Activated T-cell treated with anti-CD3 and anti-CD28 coated beads, Interleukin-2, amount 50 U/mL, for 72 hours (primary cell): ENCODE measurements at places on chromosomes 13 and 19. TPM values are rescaled to one million over a fixed set of nuclear protein-coding genes. Genes with fewer than 3 reads are reported as not detected.

DNA sequence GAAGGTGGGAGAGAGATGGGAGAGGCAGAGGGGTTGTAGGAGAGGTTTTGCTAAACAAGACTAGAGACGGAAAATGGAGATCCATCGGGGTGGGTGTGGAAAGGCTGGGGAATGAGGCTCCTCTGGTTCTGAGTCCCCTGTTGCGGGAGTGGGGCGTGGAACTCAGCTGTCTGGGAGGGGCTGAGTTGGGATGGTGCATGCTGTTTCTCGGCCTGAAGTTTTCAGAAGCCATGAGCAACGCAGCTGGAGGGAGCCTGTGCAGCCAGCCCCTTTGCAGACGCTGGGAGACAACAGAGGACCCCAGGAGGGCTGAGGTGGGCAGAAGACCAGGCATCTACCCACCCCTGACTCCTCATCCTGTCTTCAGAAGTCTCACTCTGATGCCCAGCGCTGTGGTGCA lies 7.4 kb upstream of the GIPR start:
- no peak overlapping the region for H3K27ac ChIP-seq
- H3K36me3 ChIP-seq, result no peaks in the 10 kb centered on the region
- peaks cover 11% of the 10 kb centered on the region for H3K4me1 ChIP-seq
- H3K4me3 ChIP-seq, result no peak overlapping the region
- peaks cover 8% of the 10 kb centered on the region for H3K27me3 ChIP-seq

GRCh38 chr19:4568886-4569285 lies 9.4 kb upstream of the SEMA6B start:
- H3K4me1 ChIP-seq, result no peaks in the 10 kb centered on the region
- DNase-seq, result no peak
- H3K27me3 ChIP-seq, result no peaks in the 10 kb centered on the region
- H3K27ac ChIP-seq, result no peak overlapping the region
- no peak overlapping the region for H3K4me3 ChIP-seq

DNA sequence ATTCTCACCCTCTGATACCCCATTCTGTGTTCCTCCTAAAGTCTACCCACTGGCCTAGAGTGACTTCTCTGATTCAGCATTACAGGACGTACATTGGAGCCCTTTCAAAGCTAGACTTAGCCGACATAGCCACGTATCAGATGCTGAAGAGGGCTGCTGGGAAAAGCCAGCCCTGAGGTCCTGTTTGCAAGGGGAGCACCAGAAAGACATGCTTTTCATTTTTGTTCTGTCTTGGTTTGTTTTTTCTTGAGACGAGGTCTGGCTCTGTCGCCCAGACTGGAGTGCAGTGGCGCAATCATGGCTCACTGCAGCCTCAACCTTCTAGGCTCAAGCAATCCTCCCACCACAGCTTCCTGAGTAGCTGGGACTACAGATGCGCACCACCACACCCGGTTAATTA lies 6.3 kb upstream of the ZSWIM4 start:
- no peak for DNase-seq
- H3K36me3 ChIP-seq, result no peaks in the 10 kb centered on the region
- peaks cover 39% of the 10 kb centered on the region for H3K4me1 ChIP-seq
- H3K27ac ChIP-seq, result peak overlapping the region; percentile 48
- peak overlapping the region; percentile 28 for H3K4me3 ChIP-seq

DNA sequence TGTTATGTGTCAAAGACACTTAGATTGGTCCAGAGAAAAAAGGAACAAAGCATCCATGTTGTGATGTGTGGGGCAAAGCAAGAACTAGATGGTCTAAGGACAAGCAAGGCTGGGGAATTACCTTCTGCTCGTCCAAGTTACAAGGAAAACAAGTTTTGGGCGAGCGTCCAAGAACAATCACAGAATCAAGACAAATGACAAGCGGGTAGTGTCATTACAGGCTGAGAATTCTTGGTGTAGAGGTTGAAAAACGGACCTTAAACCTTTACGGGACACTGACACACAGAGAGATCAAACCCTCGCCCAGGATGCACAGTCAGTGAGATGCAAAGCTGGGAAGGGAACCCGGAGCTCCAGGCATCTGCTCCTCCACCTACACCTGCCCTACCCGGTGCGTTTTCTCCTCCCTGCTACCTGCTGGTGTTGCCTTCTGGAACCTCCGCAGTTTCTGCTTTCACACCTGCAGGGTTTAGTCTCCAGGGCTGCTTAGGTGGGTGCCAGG lies 515 bp upstream of the ZNF324B start:
- H3K4me3 ChIP-seq, result peak overlapping the region; percentile 95
- H3K4me1 ChIP-seq, result peaks cover 35% of the 10 kb centered on the region
- peaks cover 19% of the 10 kb centered on the region for H3K27me3 ChIP-seq
- no peak overlapping the region for H3K27ac ChIP-seq
- peaks cover 27% of the 10 kb centered on the region for H3K36me3 ChIP-seq

GRCh38 chr19:38634757-38635482 lies 12.5 kb upstream of the ACTN4 start:
- H3K4me1 ChIP-seq, result peaks cover 28% of the 10 kb centered on the region
- H3K27ac ChIP-seq, result peak overlapping the region; percentile 94
- peaks cover 19% of the 10 kb centered on the region for H3K36me3 ChIP-seq
- H3K4me3 ChIP-seq, result peak overlapping the region; percentile 51
- H3K27me3 ChIP-seq, result no peaks in the 10 kb centered on the region
- peak; percentile 72 for DNase-seq

GRCh38 chr19:9857920-9858746 lies 23.0 kb downstream of the PIN1 start:
- H3K4me3 ChIP-seq, result peak overlapping the region; percentile 78
- peaks cover 75% of the 10 kb centered on the region for H3K4me1 ChIP-seq
- peaks cover 1% of the 10 kb centered on the region for H3K36me3 ChIP-seq
- DNase-seq, result no peak

- H3K27me3 ChIP-seq, result no peaks in the 10 kb centered on the region
- DNase-seq, result no peak
- H3K4me3 ChIP-seq, result no peak overlapping the region
- H3K36me3 ChIP-seq, result no peaks in the 10 kb centered on the region
Observed at GRCh38 chr19:44796701-44797115, 12.2 kb upstream of the BCAM start.

GRCh38 chr19:45296355-45296754 lies 26.3 kb downstream of the CKM start:
- H3K4me3 ChIP-seq, result no peak overlapping the region
- peaks cover 11% of the 10 kb centered on the region for H3K4me1 ChIP-seq
- H3K27me3 ChIP-seq, result no peaks in the 10 kb centered on the region
- H3K36me3 ChIP-seq, result peaks cover 3% of the 10 kb centered on the region
- no peak overlapping the region for H3K27ac ChIP-seq
- no peak for DNase-seq

- H3K36me3 ChIP-seq, result peaks cover 41% of the 10 kb centered on the region
- H3K27ac ChIP-seq, result no peak overlapping the region
- no peaks in the 10 kb centered on the region for H3K27me3 ChIP-seq
- H3K4me3 ChIP-seq, result no peak overlapping the region
- no peaks in the 10 kb centered on the region for H3K4me1 ChIP-seq
Observed at GRCh38 chr13:33846303-33847062, 28.5 kb downstream of the RFC3 start.

- peaks cover 11% of the 10 kb centered on the region for H3K27me3 ChIP-seq
- H3K4me1 ChIP-seq, result peaks cover 2% of the 10 kb centered on the region
- H3K36me3 ChIP-seq, result no peaks in the 10 kb centered on the region
- H3K27ac ChIP-seq, result no peak within 1 kb of the TSS
- peak within 1 kb of the TSS; percentile 51 for H3K4me3 ChIP-seq
Observed at GRCh38 chr19:708154-709143, at the start of gene PALM. Gene PALM (plus strand): TSS chr19:708935. CDS start chr19:709147, 212 bp downstream.

GRCh38 chr13:45073809-45074208 lies 46.5 kb upstream of the GTF2F2 start:
- no peak overlapping the region for H3K27ac ChIP-seq
- H3K4me1 ChIP-seq, result no peaks in the 10 kb centered on the region
- H3K27me3 ChIP-seq, result peaks cover 24% of the 10 kb centered on the region
- DNase-seq, result no peak

GRCh38 chr13:77338961-77339401 lies 12.1 kb upstream of the MYCBP2 start:
- no peak overlapping the region for H3K4me3 ChIP-seq
- peaks cover 2% of the 10 kb centered on the region for H3K36me3 ChIP-seq
- DNase-seq, result no peak
- no peaks in the 10 kb centered on the region for H3K27me3 ChIP-seq

GRCh38 chr13:39656325-39656677 lies 839 bp downstream of the COG6 start:
- peaks cover 4% of the 10 kb centered on the region for H3K36me3 ChIP-seq
- DNase-seq, result no peak
- peak overlapping the region; percentile 100 for H3K4me3 ChIP-seq
- H3K4me1 ChIP-seq, result peaks cover 24% of the 10 kb centered on the region

DNA sequence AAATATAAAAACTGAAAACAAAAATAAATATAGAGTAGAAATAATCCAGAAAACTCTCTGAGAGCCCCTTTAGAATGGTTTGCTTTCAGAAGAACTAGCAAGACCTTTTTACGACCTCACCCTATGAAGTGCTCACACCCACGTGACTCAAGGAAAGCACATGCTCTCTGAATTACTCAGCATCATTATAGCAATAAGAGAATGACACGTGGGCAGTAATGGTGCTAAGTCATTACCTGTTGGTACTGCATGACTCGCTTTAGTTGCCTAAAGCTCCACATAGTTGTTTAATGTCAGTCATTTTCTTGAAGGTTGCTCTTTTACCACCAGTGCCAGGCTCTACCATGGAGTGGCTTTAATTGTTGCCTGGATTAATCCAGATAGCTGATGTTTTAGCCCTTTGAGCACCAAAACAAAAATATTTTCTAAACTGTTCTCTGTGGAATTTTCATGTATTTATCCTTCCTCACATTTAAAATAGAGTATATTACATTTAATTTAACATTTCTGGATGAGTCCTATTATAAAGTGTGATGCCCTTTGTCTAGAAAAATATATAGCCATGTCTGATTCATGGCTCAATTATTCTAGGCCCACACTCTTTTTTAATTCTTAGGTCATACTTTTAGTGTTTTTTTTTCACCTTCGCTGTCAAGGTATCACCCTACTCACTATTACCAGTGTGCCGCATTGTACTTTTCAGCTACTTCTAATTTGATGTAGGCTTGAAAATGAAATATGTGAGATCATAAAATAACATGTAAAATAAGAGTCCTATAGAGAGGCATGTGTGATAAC lies 56.8 kb downstream of the THSD1 start:
- no peaks in the 10 kb centered on the region for H3K4me1 ChIP-seq
- peak; percentile 50 for DNase-seq
- H3K27ac ChIP-seq, result no peak overlapping the region
- H3K4me3 ChIP-seq, result no peak overlapping the region

GRCh38 chr19:53102756-53103233 lies 427 bp downstream of the ZNF160 start:
- H3K36me3 ChIP-seq, result peaks cover 26% of the 10 kb centered on the region
- no peaks in the 10 kb centered on the region for H3K27me3 ChIP-seq

DNA sequence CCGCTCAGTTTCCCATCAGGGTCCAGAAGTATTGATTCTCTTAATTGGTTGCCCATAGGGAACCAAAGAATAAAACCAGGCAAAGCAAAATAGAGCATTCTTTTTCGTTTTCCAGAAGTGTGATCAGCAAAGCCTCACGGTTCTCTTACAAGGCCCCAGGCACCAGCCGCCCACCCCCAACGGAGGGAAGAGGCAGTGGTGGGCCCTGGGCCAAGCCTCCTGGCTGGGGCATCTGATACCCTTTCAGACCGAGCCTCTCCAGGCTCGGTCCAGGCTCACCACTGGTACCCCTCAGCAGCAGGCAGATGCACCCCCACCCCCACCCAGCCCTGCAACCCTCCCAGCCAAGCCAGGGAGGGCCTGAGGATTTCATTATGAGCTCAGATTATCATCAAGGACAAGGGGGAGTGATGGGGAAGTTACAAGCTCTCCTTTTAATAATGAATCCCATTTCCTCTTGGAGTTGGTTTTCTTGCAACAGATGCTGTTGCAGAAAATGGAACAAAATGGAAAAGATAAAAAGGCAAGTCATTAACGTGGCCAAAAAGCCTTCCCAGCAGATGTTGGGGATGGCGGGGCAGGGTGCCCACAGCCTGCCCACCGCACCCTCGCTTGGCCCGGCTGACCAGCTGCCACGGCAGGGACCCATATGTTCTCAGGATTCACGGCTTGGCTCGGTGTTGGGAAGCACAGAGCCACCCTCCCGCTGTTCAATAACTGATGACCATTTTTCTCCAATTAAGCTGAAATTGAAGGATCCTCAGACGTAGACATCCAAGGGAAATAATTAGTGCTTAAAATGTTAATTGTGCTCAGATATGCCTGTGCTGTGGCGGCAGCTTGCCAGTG lies 45.9 kb upstream of the KCTD15 start:
- no peak for DNase-seq
- no peaks in the 10 kb centered on the region for H3K4me1 ChIP-seq
- H3K27ac ChIP-seq, result no peak overlapping the region
- no peak overlapping the region for H3K4me3 ChIP-seq

GRCh38 chr19:16998635-16999194 lies 27.9 kb downstream of the CPAMD8 start:
- H3K4me1 ChIP-seq, result peaks cover 25% of the 10 kb centered on the region
- H3K27ac ChIP-seq, result no peak overlapping the region
- DNase-seq, result no peak
- H3K36me3 ChIP-seq, result peaks cover 3% of the 10 kb centered on the region
- H3K4me3 ChIP-seq, result no peak overlapping the region

GRCh38 chr19:37333457-37333856 lies 37.4 kb upstream of the ZNF527 start:
- peaks cover 26% of the 10 kb centered on the region for H3K4me1 ChIP-seq
- H3K27ac ChIP-seq, result no peak overlapping the region
- no peak overlapping the region for H3K4me3 ChIP-seq
- H3K27me3 ChIP-seq, result no peaks in the 10 kb centered on the region
- H3K36me3 ChIP-seq, result peaks cover 19% of the 10 kb centered on the region

GRCh38 chr13:79432086-79432485 lies 26.0 kb upstream of the RBM26 start:
- H3K27ac ChIP-seq, result no peak overlapping the region
- no peaks in the 10 kb centered on the region for H3K36me3 ChIP-seq
- no peak overlapping the region for H3K4me3 ChIP-seq
- DNase-seq, result no peak

- no peaks in the 10 kb centered on the region for H3K4me1 ChIP-seq
- H3K27ac ChIP-seq, result no peak overlapping the region
- no peak overlapping the region for H3K4me3 ChIP-seq
- DNase-seq, result no peak
Observed at GRCh38 chr13:85654227-85654626, 145.0 kb downstream of the SLITRK6 start.

- no peaks in the 10 kb centered on the region for H3K27me3 ChIP-seq
- H3K4me1 ChIP-seq, result no peaks in the 10 kb centered on the region
- H3K36me3 ChIP-seq, result no peaks in the 10 kb centered on the region
- H3K4me3 ChIP-seq, result no peak overlapping the region
Observed at GRCh38 chr13:93180356-93180969, 46.1 kb upstream of the GPC6 start.

- DNase-seq, result no peak
- H3K4me1 ChIP-seq, result peaks cover 99% of the 10 kb centered on the region
- H3K27me3 ChIP-seq, result no peaks in the 10 kb centered on the region
- no peaks in the 10 kb centered on the region for H3K36me3 ChIP-seq
- peak overlapping the region; percentile 87 for H3K27ac ChIP-seq
- peak overlapping the region; percentile 57 for H3K4me3 ChIP-seq
Observed at GRCh38 chr13:40589285-40590109, 76.9 kb downstream of the FOXO1 start.

GRCh38 chr19:29662604-29663404 lies 2.5 kb upstream of the PLEKHF1 start:
- H3K27me3 ChIP-seq, result no peaks in the 10 kb centered on the region
- peak overlapping the region; percentile 62 for H3K4me3 ChIP-seq
- peak; percentile 64 for DNase-seq
- peaks cover 50% of the 10 kb centered on the region for H3K4me1 ChIP-seq
- peak overlapping the region; percentile 68 for H3K27ac ChIP-seq

Gene KLK15
- not detected for total RNA-seq

Gene ZNF540
- total RNA-seq, result 2.3 TPM

Gene C13orf42
- not detected for total RNA-seq

Gene EPSTI1
- 48.8 TPM for total RNA-seq

Gene PROZ
- total RNA-seq, result not detected

Gene LGALS14
- 4.3 TPM for total RNA-seq

Gene ZNF865
- total RNA-seq, result 13.2 TPM

Gene N4BP2L2
- total RNA-seq, result 151 TPM

Gene GARIN5A
- not detected for total RNA-seq

Gene ATP4A
- not detected for total RNA-seq

Gene SLC6A16
- total RNA-seq, result 2.0 TPM

Gene GFY
- not detected for total RNA-seq

Gene ATP8B3
- total RNA-seq, result 12.8 TPM
